ENCODE measurements at places on chromosomes 2 and 18.

DNA sequence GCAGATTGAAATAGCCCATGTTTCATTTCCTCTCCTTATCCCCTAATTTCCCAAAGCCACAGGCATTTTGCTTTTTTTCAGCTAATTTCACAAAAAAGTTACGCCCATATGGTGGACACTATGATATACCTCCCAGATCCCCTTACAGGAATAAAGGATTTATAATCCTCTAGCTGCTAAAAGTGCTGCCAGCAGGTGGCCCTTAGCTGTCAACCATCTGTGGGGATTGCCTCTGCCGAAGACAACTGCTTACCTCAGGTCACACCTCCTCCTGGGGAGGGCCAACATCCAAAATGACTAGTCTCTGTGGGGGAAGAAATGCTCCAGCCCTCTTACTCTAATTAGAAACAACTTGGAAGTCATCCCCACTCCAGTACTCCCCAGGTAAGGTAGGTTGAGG is 61.0 kb upstream of the EPB41L3 start:
- no peak for DNase-seq

DNA sequence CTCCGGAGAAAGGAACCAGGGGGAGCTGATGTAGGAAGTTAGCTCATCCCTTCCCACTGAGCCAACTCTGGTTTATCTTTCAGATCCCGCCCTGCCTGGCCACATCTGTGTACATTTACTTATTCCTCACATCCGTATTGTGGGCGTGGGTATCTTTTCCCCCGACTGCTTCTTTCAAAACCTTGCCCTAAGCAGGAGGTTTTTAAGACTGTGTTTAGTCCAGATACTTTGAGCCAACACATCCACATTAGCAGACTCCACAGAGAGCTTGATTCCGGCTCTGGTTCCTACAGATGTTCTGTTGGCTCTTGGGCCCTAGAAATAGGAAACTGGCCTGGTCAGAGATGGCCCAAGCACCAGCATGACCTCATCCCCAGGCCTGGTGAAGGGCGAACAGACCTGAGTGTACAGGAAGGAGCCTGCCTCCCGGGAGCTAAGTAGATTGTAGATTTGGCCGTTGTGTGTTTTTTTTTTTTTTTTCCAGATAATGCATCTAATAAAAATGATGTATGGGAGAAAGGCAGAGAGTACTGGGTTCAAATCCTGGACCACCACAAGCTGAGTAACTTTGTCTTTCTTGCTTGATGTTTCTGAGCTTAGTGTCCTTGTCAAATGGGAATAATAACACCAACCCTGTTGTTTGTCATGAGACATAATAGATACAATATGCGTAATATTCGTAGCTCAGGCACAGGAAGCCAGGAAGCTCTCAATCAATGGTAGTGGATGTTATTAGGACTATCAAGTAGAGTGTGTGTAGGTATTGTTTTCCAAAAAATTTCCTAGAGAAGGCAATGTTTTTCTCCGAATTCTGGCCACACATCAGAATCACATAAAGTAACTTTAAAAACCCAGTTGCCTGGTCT is 92.3 kb downstream of the PRKCE start:
- no peak for DNase-seq

- no peak for DNase-seq
Measured at GRCh38 chr2:109084341-109084740, 44.7 kb upstream of the SH3RF3 start.

DNA sequence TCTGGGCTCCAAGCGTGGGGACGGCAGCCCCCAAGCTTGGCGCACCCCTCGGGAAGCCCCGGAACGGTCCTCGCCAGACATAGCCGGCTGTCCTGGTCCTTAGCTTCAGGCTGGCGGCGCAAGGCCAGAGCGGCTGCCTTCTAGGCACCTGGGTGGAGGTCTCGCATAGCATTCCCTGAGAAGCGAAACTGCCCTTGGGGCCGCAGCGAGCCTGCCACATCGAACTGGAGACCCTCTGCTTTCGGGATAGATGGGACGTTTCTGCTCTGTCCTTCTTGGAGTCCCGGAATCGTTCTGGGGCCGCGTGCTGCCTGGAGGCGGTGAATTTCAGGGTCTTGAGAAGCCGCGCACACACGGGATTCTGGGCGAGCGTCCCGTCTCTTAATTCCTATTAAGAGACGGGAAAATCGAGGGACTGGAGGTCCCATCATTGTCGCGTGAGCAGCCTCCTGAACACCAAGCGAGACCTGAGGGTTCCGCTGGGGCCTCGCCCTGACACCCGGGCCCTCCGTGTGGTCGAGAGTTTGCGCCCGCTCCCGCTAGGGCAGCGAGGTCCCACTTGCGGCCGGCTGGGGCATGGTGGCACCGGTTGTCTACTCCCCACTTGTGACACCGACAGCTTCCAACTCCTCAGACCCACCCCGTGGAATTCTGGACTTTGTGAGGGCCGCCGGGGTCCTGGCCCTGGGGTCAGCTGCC is 9.7 kb upstream of the EN1 start:
- no peak for DNase-seq

DNA sequence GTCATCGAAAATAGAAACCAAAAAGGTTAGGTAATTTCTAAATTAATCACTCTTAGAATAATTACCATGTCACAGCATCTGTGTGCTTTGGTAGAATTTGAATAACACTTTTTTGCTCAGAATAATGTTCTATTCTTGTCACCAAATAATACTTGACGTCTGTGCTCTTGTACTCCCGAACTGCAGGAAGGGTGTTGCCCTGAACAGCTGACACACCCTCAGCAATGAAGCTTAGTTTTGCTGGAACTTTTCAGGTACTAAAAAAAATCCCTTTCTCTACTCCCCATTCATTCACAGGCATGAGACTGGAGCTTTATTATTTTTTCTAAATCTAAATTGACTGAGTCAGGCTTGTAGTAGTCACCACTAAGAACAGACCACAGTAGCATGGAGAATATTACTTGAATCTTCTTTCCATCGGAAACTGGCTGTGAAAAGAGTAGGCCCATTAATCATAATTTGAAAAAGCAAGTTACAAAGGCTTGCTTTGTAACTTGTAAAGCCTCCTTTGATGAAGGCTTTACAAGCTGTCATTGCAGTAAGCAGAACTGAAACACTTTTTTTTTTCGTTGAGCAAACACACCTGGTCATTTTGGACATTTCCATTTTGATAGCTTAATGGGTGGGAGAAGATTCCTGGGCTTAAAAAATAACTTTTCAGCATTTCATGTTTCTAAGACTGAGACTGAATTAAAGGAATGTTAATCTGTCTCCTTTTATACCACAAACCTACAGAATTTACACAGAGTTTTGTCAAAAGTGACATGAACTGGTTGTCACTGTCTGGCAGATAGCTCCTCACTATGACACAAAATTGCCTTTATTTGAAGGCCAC is 70.3 kb upstream of the PELI1 start:
- no peak for DNase-seq

DNA sequence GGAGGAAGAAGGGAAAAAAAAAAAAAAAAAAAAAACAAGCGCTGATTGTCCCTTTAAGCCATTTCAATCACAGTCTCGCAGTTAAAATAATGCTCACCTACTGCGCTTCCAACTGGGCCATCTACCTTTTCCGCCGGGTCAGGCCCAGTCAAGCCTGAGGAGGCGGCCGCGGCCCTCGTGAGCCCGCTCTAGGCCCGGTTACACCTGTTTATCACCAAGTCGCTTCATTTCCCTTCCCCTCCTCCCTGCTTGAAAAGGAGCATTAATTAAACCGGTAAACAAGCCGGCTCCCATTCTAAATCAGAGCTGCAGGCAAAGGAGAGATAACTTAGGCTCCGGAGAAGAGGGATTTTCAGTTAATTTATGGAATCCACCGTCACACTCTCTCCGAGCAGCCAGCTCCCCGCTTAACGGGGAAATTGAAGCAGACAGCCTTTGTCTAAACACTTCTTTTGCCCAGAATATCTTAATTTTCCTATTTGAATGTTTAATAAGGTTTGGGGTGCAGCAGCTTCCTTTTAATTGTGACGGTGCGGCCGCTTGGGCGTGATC is 140.1 kb upstream of the SIX3 start:
- DNase-seq: no peak

DNA sequence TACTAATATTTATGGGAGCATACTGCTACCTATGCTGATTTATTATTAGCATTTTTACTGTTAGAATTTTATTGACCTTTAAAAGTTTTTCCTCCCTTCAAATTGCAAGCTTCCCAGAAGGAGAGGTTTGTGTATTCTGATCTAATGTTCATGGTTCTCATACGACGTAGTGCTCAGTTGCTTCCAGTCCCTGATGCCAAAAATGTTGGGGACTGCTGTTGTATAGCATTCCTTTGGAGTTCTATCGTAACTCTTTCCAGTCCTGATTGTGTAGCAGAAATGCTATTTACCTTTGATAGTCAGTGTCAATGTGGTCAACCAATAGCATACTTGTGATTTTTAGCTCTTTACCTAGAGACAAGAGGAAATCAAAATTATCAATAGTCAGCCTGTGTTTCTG is 69.5 kb upstream of the ZSWIM2 start:
- DNase-seq: no peak

GRCh38 chr18:34709750-34710441 is at the start of gene DTNA:
TSS of gene DTNA (plus strand) at chr18:34710298. CDS start at chr18:34755977, 45,679 bp downstream.
- DNase-seq: peak; percentile 92

GRCh38 chr2:226064932-226065570 is 665.5 kb downstream of the NYAP2 start:
- DNase-seq: no peak
